Effector memory CD4-positive, alpha-beta T cell (primary cell): ENCODE measurements at places on chromosomes 5 and 9.

DNA sequence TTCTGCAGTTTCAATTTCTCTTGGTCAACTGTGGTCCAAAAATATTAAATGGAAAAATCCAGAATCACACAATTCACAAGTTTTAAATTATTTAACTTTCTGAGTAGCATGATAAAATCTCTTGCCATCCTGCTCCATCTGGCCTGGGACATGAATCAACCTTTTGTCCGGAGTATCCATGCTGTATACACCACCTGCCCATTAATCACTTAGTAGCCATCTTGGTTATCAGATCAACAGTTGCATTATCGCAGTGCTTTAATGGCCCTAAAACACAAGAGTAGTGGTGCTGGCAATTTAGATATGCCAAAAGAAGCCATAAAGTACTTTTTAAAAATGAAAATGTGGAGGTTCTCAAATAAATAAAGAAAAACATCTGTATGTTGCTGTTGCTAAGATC lies 25.3 kb downstream of the EFCAB9 start:
- no peak for DNase-seq

GRCh38 chr9:3662671-3663070 lies 136.9 kb upstream of the RFX3 start:
- no peak for DNase-seq

GRCh38 chr9:77440057-77440456 lies 208.1 kb downstream of the GNA14 start:
- DNase-seq: no peak

DNA sequence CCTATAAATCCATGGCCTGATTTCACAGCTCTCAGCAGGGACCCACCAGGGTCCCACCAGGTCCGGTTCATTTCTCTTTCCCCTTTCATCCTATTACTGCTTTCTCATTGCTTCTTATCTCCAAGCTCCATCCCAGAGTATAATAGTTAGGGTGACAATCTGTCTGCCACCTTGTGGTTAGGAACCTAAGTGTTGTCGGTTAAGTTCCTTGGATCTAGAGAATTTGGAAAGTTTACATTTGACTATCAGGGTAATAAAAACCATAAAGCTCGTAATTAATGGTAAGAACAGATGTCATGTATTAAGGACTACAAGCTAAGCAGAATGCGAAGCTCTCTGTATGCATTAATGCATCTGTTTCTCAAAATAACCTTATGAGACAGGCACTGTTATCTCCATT lies 259.1 kb downstream of the SH3GL2 start:
- no peak for DNase-seq

- no peak for DNase-seq
Observed at GRCh38 chr5:33850100-33850594, 41.6 kb downstream of the ADAMTS12 start.

DNA sequence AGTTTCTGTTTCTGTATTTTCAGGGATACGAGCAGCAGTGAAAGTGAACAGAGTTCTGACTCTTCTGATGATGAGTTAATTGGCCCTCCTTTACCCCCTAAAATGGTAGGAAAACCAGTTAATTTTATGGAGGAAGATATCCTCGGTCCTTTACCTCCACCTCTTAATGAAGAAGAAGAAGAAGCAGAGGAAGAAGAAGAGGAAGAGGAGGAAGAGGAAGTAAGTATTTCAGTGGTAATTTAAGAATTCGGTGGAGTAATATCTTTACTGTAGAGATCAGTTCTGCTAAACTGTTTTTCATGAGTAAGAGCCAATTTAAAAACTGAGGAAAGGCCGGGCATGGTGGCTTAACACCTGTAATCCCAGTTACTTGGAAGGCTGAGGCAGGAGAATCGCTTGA lies 17.2 kb downstream of the WDR70 start:
- no peak for DNase-seq

DNA sequence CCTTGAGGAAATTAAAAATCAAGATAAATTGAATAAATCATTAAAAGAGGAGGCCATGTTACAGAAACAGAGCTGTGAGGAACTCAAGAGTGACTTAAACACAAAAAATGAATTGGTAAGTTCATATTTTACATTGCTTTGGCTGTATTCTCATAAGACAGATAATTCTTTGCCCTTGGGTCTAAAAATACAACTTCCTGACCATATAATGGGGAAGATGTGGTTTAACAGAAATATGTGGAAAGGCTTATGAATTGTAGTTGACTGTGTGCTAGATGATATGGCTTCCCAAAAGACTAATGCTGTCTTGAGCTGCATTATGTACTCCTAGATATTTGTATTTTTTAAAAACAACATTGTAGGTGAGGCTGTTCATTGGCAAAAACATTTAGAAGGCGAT lies 33.1 kb downstream of the CNTRL start:
- DNase-seq: no peak

DNA sequence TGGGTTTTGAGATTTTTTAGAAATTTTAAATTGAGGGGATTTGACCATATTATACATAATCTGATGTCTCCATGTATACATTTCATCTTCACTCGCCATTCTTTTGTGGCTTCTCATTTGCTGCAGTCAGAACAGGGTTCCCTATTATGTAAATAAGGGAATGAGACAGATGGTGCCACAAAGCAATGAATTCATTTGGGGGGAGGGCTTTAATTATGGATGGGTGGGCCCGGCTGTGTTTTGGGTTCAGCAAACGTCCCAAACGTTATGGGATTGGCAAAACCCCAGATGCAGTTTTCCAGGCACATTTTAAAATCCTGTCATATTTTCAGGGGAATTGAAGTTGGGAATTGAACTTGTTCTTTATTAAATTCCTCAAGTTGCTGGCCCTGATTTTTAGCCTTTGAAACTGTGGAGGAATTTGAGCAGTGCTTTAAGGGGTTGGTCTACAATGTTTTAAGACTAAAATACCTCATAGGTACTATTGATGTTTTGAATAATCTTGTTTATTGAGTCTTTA lies 558.5 kb upstream of the ZNF462 start:
- no peak for DNase-seq
